ENCODE measurements at places on chromosomes 4 and X. TPM values are rescaled to one million over a fixed set of nuclear protein-coding genes. Genes with fewer than 3 reads are reported as not detected.

PRR32 gene
- not detected for total RNA-seq

ZAR1 gene
- total RNA-seq, result not detected

PRDM5 gene
- 33.9 TPM for total RNA-seq

CORIN gene
- 0.47 TPM for total RNA-seq

TLR2 gene
- total RNA-seq, result 9.5 TPM

ZGRF1 gene
- total RNA-seq, result 4.7 TPM

All from gastroesophageal sphincter (tissue), 4 donors.